ENCODE measurements at places on chromosomes 4 and X. TPM values are rescaled to one million over a fixed set of nuclear protein-coding genes. Genes with fewer than 3 reads are reported as not detected.
A peak's percentile ranks its signal among the peaks of the same experiment; 100 is the strongest.

SPP1 gene
- total RNA-seq: 249 TPM

DNA sequence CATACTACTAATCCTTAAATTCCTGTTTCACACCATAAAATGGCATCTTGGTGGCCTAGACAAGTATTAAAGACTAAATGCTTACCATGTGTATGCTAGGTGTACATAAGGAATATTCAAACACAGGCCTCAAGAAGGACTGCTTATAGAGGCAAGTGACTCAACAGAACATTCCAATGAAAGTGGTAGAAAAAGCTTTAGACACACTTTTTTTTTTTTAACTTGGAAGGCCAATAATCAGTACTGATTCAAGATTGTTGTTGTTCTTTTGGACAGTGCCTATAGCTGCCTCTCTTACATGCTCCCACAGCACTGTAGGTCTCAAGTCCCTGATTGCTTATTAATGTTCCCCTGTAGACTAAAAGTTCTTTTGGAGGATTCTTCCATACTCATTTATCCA is 77.6 kb downstream of the FBXL5 start:
- no peak for DNase-seq

PAGE4 gene
- total RNA-seq: not detected

NCAPG gene
- 53.7 TPM for total RNA-seq

DNA sequence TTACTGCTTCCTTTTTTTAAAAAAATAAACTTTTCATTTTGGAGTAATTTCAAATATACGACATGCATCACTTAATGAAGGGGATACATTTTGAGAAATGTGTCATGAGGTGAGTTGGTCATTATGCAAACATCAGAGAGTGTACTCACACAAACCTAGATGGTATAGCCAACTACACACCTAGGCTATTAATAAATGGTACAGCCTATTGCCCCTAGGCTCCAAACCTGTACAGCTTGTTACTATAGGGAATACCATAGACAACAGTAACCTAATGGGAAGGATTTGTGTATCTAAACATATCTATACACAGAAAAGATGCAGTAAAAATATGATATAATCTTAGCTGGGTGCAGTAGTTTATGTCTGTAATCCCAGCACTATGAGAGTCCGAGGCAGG is 29.1 kb downstream of the SETD7 start:
- no peak for DNase-seq

GRCh38 chr4:36242629-36243354 is 1.5 kb downstream of the ARAP2 start:
- DNase-seq: no peak

PIR gene
- total RNA-seq: 197 TPM

GRCh38 chrX:123753656-123754350 is 21.0 kb upstream of the THOC2 start:
- no peak for DNase-seq

GRCh38 chrX:40646489-40647306 is 663 bp downstream of the CXorf38 start:
- DNase-seq: peak; percentile 19

DNA sequence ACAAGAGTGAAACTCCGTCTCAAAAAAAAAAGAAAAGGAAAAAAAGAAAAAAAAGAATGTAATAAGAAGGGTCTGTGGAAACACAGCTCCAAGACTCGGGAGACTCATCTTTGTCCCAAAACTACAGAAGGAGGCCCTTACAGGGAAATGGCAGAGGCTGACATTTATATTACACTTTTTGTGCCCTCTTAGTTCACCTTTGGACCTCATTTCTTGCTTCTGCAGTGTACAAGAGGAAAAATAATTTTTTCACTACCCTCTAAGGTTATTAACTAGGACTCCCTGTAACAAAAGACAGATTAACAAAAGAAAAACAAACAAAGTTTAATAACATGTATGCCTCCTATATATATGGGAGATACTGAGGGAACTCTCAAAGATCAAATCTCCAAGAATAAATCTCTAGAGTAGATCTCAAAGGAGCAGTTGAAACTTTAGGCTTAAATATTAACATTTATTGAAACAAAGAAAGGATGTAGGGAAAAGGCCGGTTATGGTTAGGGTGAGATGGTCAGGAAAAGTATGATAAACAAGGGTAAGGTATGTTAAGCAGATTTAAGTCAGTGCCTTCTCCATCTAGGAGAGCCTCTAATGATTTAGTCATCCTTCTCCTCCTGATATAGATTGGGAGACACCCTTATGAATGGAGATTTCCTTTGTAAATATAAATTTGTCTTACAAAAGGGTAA is 121.3 kb upstream of the JADE1 start:
- no peak for DNase-seq

DNA sequence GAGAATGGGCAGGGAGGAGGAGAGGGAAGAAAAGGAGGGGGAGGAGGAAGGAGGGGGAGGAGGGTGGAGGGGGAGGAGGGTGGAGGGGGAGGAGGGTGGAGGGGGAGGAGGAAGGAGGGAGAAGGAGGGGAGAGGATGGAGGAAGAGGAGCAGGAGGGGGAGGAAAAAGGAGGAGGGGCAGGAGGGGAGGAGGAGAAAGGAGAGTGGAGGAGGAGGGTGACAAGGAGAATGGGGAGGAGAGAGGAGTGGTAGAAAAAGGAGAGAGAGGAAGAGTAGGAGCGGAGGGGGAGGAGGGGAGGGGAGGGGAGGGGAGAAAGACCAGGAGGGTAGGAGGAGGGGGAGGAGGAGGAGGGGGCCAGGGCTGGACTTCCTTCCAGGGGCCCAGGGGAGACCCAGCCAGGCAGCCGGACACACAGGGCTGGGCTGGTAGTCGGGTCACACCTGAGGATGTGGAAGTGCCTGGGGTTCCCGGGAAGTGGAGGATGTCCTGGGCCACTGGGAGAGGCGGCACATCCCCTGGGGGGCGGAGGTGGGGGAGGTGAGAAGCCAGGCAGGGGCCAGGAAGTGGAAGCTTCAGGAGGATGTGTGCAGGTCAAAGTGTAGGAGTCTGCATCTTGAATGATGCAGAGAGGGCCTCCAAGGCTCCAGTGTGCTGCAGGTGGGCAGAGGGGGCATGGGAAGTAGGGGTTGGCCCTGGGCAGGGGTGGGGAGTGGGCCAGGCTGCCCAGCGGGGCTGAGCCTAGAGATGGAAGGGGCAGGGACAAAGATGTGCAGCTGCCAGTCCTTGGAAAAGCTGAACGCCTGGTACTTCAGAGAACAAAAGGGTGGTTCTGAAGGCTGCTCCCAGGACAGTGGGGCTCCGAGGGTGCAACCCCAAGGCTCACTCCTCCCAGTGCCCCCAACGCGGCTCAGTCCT is 18.8 kb downstream of the IL3RA start:
- no peak for DNase-seq

PAGE2B gene
- not detected for total RNA-seq

GRCh38 chr4:114384629-114385028 is 214.0 kb upstream of the UGT8 start:
- no peak for DNase-seq

- DNase-seq: no peak
Observed at GRCh38 chr4:3205995-3206394, 43.0 kb upstream of the MSANTD1 start.

- no peak for DNase-seq
Observed at GRCh38 chr4:28759064-28759463, 1898.4 kb downstream of the STIM2 start.

DNA sequence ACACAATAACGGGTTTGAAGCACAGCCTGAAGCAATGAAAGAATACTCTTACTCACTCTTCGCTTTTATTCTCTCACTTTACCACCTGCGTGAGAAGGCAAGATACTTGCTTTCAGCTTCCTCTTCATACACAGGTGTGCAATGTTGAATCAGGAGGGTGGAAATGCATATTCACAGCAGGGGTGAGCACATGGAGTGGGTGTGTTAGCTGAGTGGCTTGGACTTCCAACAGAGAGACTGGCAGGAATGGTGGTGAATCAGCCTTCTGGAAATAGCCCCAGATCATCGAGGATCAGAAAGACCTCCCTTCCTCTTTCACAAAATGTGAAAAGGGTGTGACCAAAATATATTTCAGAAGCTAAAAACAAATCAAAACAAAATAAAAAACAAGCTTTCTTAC is 521.2 kb downstream of the STIM2 start:
- no peak for DNase-seq

GRCh38 chrX:153723351-153724251 is 586 bp downstream of the BCAP31 start:
- DNase-seq: peak; percentile 66

GRCh38 chr4:16745009-16745635 is 153.3 kb downstream of the LDB2 start:
- no peak for DNase-seq

- DNase-seq: no peak
Observed at GRCh38 chrX:3216581-3217180, 129.8 kb downstream of the MXRA5 start.

GRCh38 chrX:18149454-18149853 is 71.2 kb downstream of the BEND2 start:
- DNase-seq: no peak

- no peak for DNase-seq
Observed at GRCh38 chr4:95059663-95060062, 301.9 kb downstream of the BMPR1B start.

DNA sequence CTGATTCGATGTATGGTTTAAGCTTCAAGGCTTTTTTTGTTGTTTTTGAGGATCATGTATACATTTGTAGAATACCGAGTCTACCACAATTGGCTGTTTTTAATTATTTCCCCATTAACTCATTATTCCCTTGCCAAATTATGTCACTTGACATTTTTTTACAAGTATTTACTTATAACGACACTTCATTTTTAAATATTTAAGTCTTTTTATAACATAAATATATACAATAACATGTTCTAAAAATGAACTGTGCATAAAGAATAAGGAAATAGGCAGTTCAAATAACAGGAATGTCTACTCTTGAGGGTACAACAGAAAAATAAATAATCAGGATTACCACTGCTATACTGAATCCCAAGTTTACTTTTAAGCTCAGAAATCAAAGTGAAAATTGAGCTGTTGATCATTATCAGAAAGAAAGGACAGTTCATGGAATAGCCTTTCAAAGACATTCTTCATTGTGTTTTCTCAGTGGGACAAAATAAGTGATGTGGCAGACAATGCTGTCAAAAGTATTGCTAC is 627.5 kb downstream of the PCDH19 start:
- no peak for DNase-seq

DNA sequence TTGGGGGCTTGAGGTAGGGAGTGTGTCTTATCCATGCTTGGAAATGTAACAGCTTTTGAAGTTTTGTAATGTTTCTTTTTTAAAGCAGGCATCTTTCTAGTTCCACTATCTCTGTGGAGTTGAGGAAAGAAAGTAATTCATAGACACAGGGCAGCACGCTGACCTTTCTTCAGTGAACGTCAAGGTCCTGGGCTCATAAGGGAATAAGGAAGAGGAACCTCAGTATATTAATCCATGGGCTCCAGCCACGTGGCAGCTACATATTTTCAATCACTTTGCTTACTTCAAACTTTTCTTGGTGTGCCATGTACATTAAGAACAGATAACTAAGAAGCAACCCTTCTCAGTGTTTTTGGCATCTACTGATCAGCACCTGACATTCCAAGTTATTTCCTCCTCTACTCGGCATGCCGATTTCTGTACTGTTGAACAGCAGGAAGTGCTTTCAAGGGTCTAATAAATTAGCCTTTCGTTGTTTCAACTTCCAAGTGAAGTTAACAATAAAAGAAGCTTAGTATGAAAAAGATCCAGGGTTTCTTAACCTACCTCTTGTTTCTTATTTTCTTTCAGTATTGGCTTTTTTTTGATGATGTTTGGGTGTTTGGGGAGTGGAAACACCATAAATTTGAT is 88.2 kb downstream of the SORBS2 start:
- DNase-seq: no peak

IL13RA1 gene
- total RNA-seq: 106 TPM

DNA sequence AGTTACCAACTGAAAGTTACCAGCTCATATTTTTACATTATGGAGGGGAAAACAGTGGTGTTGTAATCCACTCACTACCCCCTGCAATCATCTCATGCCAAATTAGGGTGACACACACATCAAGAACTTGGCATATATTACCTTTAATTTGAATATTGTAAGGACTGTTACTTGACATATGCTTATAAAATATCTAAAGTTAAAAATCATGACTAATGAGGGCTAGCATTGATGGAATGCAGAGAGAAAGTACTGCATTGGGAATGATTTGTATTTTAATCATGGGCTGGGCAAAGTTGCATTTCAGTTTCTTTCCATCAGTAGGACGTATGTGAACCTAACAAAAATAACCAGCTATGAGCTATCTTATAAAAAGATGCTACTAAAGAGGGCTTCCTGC is 517.5 kb upstream of the GRIA3 start:
- DNase-seq: no peak

GRCh38 chr4:57219431-57219830 is 109.2 kb upstream of the IGFBP7 start:
- DNase-seq: no peak

GRCh38 chrX:44931441-44931973 is 58.5 kb downstream of the KDM6A start:
- no peak for DNase-seq

- no peak for DNase-seq
Observed at GRCh38 chr4:114658179-114658578, 59.6 kb downstream of the UGT8 start.

GRCh38 chr4:17557880-17558279 is 19.1 kb upstream of the LAP3 start:
- DNase-seq: no peak

DNA sequence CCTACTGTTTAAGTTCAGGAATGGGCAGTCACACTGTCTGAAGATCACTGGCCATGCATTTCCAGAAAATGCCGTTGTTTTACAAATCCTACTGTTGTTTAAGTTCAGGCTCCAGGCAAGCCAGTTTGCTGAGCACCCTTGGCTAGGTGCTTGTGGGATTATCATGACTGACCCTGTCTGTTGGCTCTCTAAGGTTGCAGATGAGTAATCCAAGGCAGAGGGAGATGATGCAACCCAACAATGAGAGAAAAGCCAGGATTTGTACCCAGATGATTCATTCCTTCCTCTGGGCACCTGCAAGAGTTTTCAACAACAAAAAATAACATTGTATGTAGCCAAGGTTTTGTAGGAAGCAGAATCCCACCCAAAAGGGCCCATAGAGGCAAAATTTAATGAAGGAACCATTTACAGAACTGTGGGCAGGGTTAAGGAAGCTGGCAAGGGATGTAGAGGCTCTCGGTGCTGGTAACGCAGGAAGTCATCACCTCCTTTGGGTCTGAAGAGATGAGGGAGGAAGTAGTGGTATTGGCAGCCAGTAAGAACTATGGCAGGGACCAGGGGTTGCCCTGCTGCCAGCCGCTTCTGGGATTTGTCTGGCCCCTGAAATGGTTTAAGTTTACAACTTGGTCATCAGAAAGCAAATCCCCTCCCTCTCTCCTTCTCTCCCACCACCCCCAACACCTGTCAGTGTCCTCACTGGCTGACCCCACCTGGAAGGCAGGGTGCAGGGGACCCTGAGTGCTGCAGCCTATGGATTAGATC is 54.8 kb downstream of the MSX1 start:
- no peak for DNase-seq

TENM3 gene
- total RNA-seq: not detected

RHOXF2 gene
- not detected for total RNA-seq

EXOC1L gene
- not detected for total RNA-seq

SSX2 gene
- 52.2 TPM for total RNA-seq

SPANXA1 gene
- total RNA-seq: 4.7 TPM

PASD1 gene
- total RNA-seq: not detected

Data from PC-9 (cell line).